ENCODE measurements at places on chromosomes 4 and X.

- no peak for DNase-seq
Measured at GRCh38 chrX:74449322-74449936, 28.1 kb downstream of the SLC16A2 start.

DNA sequence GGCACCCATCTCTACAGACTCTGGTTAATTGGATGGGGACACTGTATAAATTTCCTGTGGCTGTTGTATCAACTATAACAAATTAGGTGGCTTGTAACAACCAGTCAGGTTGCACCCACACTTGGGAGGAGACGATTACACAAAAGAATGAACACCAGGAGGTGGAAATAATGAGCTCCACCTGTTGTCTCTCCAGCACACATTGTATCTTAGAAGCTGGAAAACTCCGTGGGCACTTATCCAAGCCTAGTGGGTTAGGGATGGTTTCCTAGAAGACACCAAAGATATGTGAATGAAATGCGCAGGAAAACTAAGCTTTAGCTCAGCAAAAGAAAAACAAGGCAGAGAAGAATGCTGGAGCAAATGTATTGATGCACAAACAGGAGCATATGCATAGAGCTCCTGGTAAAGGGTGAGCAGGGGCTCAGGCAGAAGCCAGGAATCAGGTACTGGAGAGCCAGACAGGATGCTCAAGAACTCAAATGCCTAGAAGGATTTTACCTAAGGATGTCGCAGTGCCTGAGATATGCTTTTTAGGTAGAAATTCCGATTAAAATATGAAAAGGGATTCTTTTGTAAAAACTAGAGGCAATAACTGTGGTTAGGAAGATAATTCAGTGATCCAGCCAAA lies 111.7 kb downstream of the GALNTL6 start:
- DNase-seq: no peak

- DNase-seq: no peak
Measured at GRCh38 chr4:185099024-185099682, 43.9 kb upstream of the SLC25A4 start.

GRCh38 chr4:147639388-147639787 lies 22.2 kb downstream of the TMEM184C start:
- no peak for DNase-seq

DNA sequence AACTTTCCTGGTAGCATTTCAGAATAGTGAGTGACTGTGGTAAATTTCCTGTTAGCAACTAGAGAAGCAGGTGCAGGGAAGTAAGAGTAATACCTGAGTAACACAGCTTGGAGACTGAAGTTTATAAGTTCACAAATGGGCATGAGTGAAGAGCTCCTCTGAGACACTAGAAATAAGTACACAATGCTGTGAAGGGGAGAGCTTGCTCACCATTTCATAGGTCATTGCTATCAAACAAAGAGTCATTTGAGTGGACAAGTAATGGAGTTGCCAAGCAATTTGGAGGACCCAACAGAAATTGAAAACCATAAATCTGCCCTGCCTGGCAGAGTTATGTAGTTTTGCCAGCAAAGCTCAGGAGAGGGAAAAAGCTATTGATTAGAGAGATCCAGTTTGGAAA lies 523.6 kb downstream of the TRAM1L1 start:
- no peak for DNase-seq

DNA sequence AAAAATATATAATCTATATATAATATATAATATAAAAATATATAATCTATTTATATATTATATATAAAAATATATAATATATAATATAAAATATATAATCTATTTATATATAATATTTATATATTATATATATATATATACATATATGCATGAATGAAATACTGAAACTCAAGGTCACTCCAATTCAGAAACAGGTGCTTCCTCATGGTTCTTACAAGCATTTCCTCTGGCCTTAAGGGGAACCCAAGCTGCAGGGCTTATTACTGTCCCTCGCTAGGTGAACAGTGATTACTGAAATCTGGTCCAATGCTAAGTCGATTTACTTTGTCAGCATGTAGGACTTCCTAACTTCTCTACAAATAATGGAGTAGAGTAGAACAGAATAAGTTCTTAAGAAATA lies 174.3 kb downstream of the GPM6A start:
- DNase-seq: no peak

DNA sequence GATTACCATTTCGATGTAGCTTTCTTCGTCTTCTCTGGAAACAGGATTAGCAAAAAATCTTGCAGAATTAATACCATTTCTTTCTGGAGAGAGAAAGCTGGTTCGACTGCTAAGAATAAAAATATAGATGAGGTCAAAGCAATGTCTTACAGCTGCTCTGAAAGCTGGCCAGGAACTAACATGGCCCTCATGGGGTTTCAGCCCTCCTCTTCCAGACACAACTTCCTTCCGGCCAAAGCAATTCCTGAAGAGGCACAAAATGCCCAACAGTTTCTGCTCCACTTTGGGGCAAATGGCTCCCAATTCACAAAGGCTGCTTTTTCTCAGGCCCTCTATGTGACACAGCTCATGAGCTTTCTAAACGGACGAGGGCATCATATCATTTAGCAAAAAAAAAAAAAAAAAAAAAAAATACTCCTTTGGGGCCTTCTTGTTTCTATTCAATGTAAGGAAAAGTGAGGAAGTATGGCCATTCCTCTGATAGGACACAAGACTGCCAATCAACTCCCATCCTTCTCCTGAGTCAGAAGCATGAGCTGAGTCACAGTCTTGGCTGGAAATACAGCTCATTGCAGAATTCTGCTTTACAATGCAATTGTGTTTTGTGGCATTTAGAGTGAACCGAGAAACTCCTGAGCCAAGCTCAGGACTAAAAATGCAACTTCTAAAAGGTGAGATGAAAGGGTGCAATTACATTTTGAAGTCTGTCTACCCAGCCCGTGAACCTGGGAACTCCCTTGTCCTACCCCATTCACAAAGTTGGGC lies 42.7 kb upstream of the CTAG2 start:
- no peak for DNase-seq

DNA sequence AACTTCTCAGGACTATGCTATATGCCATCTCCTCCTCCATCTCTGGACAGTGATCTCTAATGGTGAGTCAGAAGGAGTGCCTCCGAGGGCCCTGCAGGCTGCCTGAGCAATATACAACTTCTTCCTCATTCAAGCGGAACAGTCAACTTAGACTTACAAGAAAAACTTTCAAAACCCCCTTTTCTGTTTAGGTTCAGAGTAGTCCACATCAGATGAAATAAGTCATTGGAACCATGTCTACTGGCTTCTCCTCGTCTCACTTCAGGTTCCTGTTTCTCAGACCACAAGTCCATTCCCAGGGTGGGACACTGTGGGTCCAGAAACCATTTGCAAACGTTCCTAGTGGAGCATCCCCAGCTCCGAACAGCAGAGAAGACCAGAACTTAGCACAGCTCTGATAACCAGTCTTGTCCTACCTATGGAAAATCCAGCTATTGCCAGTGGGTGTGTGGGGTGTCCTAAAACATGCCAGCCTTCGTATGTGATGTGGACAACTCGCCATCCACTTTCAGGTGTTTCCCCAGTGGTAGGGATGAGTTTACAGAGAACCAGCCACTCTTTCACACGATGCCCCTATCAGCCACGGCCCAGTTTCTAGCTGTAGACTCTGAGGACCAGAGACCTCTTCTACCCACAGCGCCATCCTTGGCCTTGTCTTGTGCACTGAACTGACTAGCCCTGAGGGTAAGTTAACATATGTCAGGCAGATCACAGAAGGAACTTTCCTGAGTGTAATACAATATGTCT lies 32.7 kb upstream of the NKRF start:
- no peak for DNase-seq

- DNase-seq: no peak
Measured at GRCh38 chrX:117834076-117834475, 282.5 kb downstream of the KLHL13 start.

- no peak for DNase-seq
Measured at GRCh38 chrX:46575586-46575985, 2.0 kb downstream of the CHST7 start.

- no peak for DNase-seq
Measured at GRCh38 chr4:1767770-1768366, 25.2 kb upstream of the FGFR3 start.

DNA sequence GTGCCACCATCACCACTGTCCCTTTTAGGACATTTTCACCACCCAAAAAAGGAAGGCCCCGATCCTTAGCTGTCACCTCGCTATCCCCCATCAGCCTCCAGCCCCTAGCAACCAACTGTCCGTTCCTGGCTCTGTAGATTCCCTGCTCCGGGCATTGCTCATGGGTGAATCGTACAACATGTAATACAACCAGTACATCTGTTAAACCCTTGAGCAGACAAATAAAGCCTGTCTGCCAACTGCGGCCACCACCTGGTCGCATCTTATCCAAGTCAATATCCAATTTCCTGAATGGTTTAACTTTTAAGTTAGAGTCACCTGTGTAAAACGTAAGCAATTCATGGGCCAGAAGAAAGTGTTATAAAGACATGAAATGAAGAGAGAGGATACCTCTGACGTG lies 251.9 kb downstream of the AFAP1 start:
- DNase-seq: no peak

DNA sequence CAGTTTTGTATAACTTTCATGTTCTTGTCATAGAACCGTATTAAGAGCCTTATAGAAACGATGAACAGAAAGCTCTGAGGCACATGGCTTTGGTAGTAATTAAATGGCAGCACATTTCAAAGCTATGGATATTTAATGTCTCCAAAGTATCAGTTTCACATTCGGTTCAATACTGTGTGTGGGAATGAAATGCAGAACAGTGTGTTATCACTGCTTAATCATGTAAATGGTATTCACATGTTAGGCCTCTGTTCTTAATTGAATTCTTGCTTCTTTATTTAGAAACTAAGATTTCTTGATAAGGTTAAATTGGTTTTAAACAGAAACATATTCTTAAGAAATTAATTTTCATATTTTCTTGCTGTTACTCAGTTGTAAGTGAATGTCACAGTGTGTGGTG lies 701.0 kb upstream of the PITX2 start:
- no peak for DNase-seq

- no peak for DNase-seq
Measured at GRCh38 chrX:151970661-151971060, 3.8 kb downstream of the GABRE start.

All from renal cortex interstitium (tissue), 15 donors.